ENCODE measurements at places on chromosomes 7 and 10. TPM values are rescaled to one million over a fixed set of nuclear protein-coding genes. Genes with fewer than 3 reads are reported as not detected.

The CC2D2B gene
- total RNA-seq: 0.20 TPM

The PTPN12 gene
- total RNA-seq: 80.5 TPM

The ENTPD1 gene
- total RNA-seq: 0.37 TPM

The ASZ1 gene
- not detected for total RNA-seq

DNA sequence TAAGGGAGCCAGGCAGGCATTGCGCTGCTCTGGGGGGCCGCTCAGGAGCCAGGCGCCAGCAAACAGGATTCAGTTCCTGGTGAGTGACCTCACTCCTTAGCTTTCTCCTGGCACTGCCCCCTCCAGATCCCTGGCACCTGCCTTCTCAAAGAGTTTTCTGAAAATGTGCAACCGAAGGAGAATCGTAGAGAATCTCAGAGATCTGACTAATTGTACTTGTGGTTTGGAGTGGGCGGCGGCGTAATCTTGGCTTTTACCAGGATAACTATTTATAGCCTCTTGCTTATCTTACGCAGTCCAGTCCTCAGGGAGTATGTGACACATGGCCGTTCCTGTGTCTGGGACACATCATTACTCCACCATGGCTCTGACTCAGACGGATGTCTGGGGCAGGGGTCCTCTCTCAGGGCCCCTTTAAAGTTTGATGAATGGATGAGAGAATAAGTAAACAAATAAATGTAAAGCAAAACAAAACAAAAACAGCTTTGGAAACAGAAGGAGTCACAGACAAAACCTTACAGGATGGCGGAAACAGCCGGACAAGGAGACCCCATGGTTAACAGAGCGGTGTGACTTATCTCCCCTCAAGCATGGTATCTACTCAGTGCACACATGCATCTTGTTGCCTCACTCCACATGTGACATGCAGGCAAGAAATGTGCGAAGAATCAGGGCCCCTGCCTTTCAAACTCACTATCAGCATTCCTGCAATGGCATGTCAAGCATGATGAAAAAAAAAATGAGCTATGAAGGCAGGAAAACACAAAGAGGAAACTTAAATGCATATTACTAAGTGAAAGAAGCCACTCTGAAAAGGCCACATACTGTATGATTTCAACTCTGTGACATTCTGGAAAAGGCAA, 99.7 kb downstream of the TNS3 start:
- no peak for DNase-seq
- H3K4me3 ChIP-seq: peak overlapping the region; percentile 39
- H3K27me3 ChIP-seq: no peaks in the 10 kb centered on the region
- H3K27ac ChIP-seq: no peak overlapping the region

DNA sequence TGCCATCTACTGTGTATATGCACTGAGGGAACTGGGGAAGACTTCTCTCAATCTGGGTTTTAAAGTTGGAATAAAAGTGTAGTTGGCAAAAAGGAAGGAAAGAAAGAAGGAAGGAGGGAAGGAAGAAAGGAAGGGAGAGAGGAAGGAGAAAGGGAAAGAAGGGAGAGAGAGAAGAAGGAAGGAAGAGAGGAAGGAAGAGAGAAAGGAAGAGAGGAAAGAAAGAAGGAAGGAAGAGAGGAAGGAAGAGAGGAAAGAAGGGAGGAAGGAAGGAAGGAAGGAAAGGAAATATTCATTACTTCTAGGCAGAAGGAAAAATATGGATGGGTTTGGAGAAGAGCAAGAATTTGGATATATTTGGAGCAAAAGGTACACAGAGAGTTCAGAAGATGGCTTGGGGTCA, 343.6 kb upstream of the AUTS2 start:
- no peak overlapping the region for H3K27ac ChIP-seq
- H3K4me3 ChIP-seq: no peak overlapping the region
- no peaks in the 10 kb centered on the region for H3K36me3 ChIP-seq
- H3K27me3 ChIP-seq: no peaks in the 10 kb centered on the region

- H3K27ac ChIP-seq: no peak overlapping the region
- DNase-seq: no peak
- H3K36me3 ChIP-seq: no peaks in the 10 kb centered on the region
- H3K4me3 ChIP-seq: no peak overlapping the region
- peaks cover 21% of the 10 kb centered on the region for H3K27me3 ChIP-seq
These were observed 83.9 kb downstream of the RAMP3 start for GRCh38 chr7:45241339-45242109.

- no peak for DNase-seq
- H3K4me3 ChIP-seq: no peak overlapping the region
- H3K36me3 ChIP-seq: no peaks in the 10 kb centered on the region
- no peak overlapping the region for H3K27ac ChIP-seq
These were observed 46.8 kb downstream of the VIPR2 start for GRCh38 chr7:159097661-159098423.

DNA sequence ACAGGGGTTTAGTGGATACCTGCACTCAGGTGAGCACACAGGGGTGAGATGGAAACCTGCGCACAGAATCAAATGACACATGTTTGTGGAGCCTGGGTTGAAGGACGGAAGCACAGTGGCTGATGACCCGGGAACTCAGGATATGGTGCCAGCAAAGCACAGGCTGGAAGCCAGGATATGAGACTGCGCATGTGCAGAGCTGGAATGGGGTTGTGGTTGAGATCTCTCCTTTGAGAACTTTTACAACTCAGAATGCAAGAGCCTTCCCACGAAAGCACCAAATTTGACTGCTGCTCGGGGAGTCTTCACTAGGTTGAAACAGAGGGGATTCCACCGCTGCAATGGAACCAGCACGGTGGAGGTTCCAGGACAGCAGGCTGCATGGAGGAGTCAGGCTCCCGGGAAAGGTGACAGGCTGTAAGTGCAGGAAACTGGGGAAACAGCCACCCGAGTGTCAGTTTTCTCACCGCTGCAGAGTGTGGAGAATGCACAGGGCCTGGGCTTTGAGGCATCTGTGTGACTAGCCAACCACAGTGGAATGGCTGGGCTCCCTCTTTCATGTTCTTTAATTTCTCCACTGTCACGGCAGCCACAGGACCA, 133.4 kb upstream of the TCERG1L start:
- H3K27me3 ChIP-seq: no peaks in the 10 kb centered on the region
- no peak for DNase-seq
- no peaks in the 10 kb centered on the region for H3K4me1 ChIP-seq
- no peaks in the 10 kb centered on the region for H3K36me3 ChIP-seq
- H3K4me3 ChIP-seq: no peak overlapping the region

GRCh38 chr7:100435401-100436304, 644 bp downstream of the PPP1R35 start:
- H3K4me3 ChIP-seq: peak overlapping the region; percentile 85
- H3K4me1 ChIP-seq: peaks cover 52% of the 10 kb centered on the region
- peak overlapping the region; percentile 99 for H3K27ac ChIP-seq
- DNase-seq: no peak

DNA sequence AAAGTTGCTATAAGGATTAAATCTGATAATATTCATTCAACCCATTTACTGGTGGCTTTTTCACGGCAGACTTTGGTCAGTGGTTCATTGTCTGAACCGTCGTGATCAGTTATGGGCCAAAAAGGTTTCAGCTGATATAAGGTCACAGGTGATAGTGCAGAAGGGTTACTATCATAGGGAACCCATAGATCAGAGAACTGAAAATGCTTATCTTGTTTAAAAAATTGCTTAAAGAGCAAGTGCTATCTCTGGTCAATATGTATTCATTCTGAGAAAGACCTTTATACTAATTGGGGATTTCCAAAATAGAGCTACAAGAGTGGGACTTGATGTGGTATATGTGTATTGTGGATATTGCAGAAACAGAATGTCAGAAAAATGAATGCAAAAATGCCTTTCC, 147.8 kb upstream of the SEMA3E start:
- DNase-seq: no peak
- H3K27me3 ChIP-seq: no peaks in the 10 kb centered on the region
- no peaks in the 10 kb centered on the region for H3K36me3 ChIP-seq
- no peaks in the 10 kb centered on the region for H3K4me1 ChIP-seq

- peaks cover 28% of the 10 kb centered on the region for H3K4me1 ChIP-seq
- H3K4me3 ChIP-seq: no peak overlapping the region
- H3K27ac ChIP-seq: no peak overlapping the region
These were observed 35.8 kb downstream of the NSUN6 start for GRCh38 chr10:18615618-18616017.

All from HCT116 (cell line).